T-helper 17 cell (primary cell): ENCODE measurements at places on chromosomes 12 and 14.

DNA sequence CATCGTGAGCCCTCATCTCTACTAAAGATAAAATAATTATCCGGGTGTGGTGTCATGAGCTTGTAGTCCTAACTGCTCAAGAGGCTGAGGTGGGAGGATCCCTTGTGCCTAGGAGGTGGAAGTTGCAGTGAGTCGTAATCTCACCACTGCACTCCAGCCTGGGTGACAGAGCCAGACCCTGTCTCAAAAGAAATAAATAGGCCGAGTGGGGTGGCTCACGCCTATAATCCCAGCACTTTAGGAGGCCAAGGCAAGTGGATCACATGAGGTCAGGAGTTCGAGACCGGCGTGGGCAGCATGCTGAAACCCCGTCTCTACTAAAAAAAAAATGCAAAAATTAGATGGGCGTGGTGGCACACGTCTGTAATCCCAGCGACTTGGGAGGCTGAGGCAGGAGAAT is 70.9 kb downstream of the RESF1 start:
- DNase-seq = no peak

DNA sequence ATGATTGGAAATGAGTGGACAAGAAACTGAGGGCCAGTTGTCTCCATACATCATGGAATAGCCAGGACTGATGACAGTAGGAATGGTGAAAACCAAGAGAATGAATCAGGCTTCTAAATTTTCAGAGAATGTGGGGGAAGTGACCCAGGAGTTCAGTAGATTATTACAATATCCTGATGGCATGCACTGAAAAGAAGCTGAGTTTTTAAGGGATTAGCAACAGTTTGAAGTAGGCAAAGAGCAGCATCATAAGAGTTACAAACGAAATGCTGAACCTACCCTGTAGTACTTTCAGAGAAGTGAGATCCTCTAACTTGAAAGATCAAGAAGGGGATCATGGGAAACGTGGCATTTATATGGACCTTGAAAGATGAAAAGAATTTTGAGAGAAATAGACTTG is 13.2 kb downstream of the SLC2A14 start:
- no peak for DNase-seq

DNA sequence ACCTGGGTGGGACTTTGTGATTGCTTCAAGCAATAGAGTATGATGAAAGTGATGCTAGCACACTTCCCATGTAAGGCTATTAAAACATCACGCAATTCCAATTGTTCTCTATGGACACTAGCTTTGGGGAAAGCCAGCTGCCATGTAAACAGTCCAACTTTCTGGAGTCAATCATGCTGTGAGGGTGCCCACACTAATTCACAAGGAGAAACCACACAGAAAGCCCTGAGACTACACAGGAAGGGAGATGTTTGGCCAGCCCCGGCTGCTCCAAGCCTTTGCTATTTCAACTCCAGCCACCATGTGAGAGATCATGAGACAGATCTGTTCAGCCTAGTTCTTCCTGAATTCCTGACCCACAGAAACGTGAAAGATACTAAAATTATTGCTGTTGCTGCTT is 96.3 kb downstream of the ST8SIA1 start:
- DNase-seq = no peak

GRCh38 chr12:81231574-81232368 is 153.9 kb downstream of the ACSS3 start:
- DNase-seq = no peak

DNA sequence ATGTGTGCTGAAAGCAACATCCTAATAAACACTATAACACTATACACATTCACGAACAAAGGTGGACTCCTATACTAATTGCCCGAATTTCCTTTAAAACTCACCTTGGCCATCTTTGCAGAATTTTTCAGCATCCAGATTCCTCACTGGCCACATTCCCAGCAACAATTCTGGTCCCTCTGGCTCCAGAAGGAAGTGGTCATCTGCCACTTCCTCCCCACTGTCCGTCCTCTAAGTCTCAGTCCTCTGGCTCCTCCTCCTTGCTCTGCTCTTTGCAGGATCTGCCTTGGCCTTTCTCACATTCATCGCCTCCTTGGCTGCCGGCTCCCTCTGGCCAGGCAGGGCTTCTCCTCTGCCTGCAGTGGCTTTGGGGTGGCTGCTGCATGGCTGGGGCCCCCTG is 426.0 kb downstream of the FUT8 start:
- DNase-seq = no peak

- DNase-seq = no peak
Measured at GRCh38 chr12:44362947-44363346, 513.2 kb downstream of the NELL2 start.

DNA sequence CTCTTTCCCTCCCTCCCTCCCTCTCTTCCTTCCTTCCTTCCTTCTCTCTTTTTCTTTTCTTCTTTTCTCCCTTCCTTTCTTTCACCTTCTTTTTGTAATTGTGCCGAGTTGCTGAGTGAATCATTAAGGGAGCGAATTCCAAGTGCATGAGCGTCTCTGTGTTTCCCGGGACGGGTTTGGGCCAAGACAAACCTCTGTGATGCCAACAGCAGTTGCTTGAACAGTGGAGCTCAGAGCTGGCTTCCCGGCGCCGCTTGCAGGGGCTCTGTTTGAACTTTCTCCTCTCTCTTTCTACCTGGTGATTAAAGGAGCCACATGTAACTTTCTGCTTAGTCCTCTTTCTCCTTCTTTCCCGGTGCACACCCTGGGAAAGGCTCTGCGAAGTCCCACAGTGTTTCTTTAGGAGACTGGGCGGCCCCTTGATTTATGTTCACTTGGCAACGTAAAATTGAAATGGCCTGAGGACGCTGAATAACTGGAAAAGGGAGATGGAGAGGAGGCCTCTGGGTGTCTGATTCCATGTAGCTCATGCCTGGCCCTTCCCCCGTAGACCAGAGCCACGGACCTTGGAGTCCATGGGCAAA is 33.7 kb upstream of the MAP1LC3B2 start:
- no peak for DNase-seq

GRCh38 chr14:51507906-51508511 is 143.7 kb upstream of the FRMD6 start:
- no peak for DNase-seq

GRCh38 chr14:75649773-75650172 is 10.9 kb downstream of the ERG28 start:
- DNase-seq = no peak
